ENCODE measurements at places on chromosomes 11 and 22.

GRCh38 chr11:14393889-14394288, 34.9 kb upstream of the RRAS2 start:
- DNase-seq, result no peak

DNA sequence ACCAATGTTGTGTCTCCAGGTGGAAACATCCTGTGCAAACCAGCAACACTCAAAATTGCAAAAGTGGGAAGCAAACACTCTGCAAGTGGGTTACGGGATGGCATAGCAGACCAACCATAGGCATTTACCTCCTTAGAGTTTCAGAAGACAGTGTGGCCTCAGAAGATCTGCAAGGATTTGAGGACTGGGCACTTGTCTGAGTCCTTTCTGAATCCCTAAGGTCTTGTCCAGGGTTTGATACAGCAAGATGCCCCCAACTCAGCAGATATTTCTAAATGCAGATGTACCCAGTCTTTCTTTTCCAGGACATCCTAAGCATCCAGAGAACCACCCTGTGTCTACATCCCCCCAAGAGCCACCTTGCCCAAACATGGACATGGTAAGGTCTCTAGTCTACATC, 51.7 kb upstream of the SHANK2 start:
- DNase-seq, result no peak

DNA sequence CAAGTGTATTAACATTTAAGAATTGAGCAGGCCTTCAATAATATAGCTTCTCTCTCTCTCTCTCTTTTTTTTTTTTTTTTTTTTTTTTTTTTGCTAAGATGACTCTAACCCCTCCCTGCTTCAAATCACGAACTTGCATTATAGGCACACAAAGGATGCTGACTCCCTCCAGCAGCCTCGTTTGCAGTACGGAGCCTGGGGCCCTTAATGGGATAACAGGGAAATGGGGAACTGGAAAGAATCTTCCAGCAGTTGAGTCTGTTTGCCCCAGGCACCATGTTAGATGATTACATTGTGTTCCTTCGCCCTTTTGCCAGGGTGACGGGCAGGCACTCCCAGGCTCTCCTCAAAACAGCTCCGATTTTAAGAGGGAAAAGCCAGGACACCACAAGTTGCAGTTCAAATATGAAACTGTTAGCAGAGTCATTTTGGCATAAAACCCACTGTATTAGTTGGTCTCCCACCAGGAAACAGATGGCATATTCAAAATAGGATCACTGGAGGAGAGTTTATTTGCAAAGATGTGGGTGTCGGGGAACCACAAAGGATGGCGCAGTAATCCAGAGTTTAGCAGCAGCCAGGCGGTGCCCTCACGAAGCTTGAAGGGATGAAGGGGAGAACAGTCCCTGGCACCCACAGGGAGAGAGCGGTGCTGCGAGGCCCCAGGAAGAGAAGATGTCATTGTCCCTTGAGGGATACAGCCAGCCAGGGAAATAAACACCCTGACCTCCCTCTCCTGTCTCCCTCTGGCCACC, 26.5 kb upstream of the TREH start:
- DNase-seq, result no peak

DNA sequence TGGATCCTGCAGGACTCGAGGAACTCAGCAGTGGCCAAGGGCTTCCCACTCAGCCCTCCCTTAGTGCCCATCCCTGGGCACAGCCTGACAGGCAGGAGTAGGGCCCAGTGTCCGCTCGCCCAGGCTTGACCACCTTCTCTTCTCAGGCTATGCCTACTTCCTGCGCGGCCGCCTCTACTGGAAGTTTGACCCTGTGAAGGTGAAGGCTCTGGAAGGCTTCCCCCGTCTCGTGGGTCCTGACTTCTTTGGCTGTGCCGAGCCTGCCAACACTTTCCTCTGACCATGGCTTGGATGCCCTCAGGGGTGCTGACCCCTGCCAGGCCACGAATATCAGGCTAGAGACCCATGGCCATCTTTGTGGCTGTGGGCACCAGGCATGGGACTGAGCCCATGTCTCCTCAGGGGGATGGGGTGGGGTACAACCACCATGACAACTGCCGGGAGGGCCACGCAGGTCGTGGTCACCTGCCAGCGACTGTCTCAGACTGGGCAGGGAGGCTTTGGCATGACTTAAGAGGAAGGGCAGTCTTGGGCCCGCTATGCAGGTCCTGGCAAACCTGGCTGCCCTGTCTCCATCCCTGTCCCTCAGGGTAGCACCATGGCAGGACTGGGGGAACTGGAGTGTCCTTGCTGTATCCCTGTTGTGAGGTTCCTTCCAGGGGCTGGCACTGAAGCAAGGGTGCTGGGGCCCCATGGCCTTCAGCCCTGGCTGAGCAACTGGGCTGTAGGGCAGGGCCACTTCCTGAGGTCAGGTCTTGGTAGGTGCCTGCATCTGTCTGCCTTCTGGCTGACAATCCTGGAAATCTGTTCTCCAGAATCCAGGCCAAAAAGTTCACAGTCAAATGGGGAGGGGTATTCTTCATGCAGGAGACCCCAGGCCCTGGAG, 3.3 kb upstream of the SMARCB1 start:
- DNase-seq, result no peak

- DNase-seq, result no peak
These were observed 22.8 kb downstream of the MRPL16 start for GRCh38 chr11:59787816-59788215.

DNA sequence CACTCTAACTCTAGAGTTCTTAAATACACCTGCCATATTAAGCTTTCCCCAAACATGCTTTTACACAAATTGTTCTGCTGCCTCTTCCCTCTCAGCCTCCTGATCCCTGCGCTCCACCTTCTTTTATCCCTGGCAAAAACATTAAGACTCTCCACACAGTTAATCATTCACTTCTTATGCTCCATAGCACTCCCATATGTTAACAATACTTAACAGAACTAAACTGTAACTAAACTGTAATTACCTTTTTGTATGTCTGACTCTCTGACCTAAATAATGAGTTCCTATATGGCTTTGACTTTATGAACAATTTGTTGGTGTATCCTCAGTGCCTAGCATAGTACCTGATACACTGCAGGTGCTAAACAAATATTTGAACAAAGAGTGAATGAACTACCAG, 71.8 kb downstream of the BTBD10 start:
- no peak for DNase-seq

GRCh38 chr11:48081151-48082010, 101.0 kb downstream of the PTPRJ start:
- no peak for DNase-seq

- peak; percentile 11 for DNase-seq
These were observed 68.1 kb upstream of the LMO1 start for GRCh38 chr11:8331767-8332166.

- no peak for DNase-seq
These were observed 53.1 kb downstream of the WNT7B start for GRCh38 chr22:45923835-45924234.

- no peak for DNase-seq
These were observed 22.2 kb downstream of the TSKU start for GRCh38 chr11:76805206-76805913.

DNA sequence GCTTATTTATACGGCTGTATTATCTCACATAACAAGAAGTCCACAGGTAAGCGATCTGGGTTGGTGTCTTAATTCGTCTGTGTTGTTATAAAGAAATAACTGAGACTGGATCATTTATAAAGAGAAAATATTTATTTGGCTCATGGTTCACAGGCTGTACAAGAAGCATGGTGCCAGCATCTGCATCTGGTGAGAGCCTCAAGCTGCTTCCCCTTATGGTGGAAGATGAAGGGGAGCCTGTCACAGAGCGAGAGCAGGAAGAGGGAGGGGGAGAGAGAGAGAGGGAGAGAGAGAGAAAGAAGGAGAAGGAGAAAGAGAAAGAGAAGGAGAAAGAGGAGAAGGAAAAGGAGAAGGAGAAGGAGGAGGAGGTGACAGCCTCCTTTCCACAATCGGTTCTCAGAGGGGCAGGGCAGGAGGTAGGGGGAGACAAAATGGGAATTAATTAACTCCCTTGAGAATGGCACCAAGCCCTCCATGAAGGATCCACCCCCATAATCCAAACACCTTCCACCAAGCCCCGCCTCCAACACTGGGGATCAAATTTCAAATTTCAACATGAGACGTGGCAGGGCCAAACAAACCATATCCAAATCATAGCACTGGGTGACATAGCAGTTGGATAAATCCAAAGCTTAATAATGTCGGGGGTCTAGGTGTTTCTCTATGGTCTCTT, 15.0 kb upstream of the TRIM44 start:
- DNase-seq, result no peak

GRCh38 chr11:94757037-94757735, 11.0 kb upstream of the AMOTL1 start:
- DNase-seq, result no peak

DNA sequence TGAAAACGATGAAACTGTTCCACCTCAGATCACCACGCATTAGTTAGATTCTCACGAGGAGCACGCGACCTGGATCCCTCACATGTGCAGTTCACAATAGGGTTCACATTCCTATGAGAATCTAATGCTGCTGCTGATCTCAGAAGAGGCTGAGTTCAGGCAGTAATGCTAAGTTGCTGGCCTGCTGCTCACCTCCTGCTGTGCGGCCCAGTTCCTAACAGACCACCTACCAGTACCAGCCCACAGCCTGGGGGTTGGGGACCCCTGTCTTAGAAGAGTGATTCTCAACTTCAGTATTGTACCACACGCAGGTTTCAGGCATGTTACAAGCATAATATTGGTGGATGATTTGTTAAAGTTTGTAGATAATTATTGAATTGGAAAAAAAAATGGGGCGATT, 182.7 kb downstream of the BLID start:
- DNase-seq, result no peak

DNA sequence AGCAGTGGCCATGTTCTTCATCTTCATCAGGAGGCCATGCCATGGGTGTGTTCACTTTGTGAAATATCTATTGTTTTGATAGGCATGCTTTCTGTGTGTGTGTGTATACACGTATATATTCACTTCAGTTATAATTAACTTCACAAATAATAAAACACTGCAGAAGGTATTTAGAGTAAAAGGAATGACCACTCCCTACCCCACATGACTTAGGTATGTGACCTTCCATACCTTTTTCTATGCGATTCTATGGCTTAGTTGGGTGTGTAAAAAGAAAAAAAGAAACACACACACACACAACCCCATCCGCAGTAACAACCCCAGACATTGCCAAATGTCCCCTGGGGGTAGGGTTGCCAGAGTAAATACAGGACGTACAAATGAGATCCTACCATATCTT, 72.0 kb downstream of the CYTH4 start:
- no peak for DNase-seq

- DNase-seq, result no peak
These were observed 9.2 kb downstream of the CLCF1 start for GRCh38 chr11:67364169-67364568.

DNA sequence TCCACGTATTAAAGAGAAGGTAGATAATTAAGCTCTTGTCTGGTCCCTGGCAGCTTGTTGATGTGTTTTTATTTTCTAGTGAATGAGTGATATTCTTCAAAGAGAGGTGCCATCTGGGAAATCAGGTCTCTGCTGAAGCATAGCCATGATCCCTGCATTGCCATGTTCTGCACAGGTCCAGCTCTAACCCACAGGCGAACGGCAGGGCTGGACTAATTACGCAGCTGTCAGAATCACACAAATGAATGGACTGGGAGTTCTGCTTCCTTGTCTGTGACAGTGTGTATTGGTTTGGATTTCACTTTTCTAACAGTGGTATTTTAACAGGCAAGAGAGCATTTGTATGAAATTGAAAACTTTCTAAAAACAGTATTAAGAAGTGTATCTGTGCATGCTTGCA, 235.6 kb downstream of the FAT3 start:
- DNase-seq, result no peak

- peak; percentile 68 for DNase-seq
These were observed 7.7 kb upstream of the QSER1 start for GRCh38 chr11:32884770-32885384.

DNA sequence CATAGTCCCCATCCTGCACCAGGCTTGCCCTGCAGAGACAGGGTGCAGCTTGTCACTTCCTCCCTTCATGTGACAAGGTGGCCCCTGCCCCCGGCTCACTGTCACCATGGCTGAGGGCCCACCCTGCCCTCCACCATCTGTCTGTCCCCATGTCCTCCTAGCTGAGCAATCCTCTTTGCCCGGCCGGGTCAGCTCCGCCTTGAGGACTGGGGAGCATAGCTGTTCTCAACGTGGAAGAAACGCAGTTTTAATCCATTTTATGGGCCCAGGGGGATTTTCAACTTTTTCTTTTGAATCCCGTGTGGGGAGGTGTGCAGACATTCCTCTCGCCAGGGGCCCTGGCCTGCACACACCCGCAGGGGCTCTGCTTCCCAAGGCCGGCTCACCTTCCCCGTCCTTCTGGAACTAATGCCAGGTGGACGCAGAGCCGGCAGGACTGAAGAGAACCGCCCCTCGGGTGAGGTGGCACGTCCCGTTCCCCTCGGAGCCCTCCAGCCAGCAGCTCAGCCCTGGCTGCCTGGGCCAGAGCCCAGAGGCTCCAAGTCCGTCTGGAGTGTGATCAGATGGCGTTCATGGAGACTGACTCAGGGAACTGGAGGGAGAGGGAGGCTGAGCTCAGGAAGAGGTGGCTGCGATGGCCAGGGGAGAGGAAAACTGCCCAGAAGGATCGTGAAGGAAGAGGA, 1108.7 kb downstream of the BRD1 start:
- no peak for DNase-seq

DNA sequence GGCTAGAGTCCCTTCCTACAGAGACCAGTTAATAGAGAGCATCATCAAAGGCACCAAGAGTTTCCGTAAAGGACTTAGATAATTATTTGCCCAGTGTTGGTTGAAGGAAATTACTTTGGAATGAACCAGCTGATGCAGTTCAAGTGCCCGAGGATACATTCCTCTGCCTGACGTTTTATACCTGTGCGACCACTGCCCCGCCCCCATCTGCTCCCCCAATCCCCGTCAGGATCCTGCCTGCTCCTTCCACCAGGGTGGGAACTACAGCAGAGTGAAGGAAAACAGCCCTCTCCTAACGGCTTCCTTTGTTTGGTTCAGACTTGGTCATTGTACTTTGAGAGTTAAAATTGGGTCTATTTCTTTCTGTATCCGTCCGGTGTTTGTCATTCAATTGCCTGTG, 761.5 kb downstream of the NTM start:
- DNase-seq, result no peak

DNA sequence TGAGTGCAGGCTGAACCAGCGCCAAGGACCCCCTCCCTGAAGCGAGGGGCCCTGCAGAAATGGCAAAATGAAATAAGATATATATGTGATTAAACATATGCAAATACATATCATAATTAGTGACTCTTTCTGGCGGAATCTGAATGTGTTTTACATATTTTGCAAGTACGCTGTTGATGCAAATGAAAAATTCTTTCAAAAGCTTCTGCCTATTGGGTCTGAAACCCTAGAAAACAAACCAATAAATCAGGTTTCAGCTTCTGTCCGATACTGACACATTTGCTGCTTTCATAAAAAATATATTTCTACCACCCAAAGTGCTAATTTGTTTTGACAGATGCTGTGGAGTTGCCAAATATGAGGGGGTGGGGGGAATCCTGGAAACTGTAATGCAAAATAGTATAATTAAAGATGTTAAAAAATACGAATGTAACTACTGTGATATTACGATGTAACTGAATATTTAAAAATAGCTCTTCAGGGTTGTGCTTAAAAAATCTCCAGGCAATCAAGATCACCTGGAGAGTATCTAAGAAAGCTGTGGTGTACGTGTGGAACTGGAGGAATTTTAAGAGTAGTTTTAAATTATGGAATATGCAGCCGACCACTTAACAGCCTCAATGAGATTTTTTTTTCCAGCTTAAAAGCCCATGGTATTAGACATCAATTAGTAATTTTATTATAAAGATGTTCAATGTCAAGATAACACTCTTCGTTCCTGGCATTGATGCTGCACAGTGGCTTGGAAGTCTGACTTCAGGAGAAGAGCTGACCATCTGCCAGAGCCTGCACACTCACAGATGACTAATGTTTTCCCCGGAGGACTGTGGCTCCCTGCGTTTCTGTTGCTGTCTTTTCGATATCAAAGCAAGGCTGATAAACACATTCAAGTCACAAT, 122.2 kb upstream of the RCN1 start:
- DNase-seq, result peak; percentile 64
